ENCODE measurements at places on chromosomes 6 and 20. TPM values are rescaled to one million over a fixed set of nuclear protein-coding genes. Genes with fewer than 3 reads are reported as not detected.
A peak's percentile ranks its signal among the peaks of the same experiment; 100 is the strongest.

- DNase-seq, result no peak
Measured at GRCh38 chr6:157244175-157244574, 79.1 kb downstream of the TMEM242 start.

DNA sequence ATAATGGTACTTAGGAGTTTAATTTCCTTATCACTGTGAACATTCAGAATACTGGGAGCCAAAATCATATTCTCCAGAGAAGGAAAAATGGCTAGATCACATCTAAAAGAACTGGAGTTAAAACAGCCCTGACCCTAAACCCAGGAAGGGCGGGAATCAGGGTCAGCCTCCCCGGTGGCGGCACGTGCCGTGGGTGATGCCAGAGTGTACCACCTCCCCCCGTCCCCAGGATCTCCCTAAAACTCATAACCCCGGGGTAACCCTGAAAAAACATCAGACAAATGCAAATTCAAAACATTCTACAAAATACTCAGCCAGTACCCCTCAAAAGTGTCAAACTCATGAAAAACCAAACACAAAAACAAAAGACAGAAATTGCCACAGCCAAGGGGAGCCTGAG lies 148.3 kb downstream of the DLL1 start:
- no peak for DNase-seq

DNA sequence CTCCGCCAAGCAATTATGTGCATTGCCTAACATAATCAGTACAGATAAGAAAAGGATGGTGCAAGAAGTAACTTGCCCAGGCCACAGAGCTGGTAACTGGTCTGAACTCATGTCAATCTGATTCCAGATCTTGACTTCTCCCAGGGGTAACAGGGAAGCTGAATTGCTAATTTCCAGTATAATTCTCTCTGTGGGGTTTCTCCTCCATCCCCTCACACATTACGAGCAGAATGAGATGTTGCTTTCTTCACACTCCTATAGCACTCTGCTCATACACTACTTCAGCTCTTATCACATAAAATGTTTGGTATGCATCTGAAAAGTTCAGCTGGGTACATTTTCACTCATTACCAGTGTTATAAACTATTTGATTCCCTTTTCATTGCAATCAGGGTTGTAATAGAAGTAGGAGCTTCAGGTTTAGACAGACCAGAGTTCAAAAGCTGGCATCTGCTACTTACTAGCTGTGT lies 24.0 kb upstream of the LRRC1 start:
- DNase-seq, result no peak

GRCh38 chr6:299104-299980 lies 7.1 kb downstream of the DUSP22 start:
- DNase-seq, result no peak

DNA sequence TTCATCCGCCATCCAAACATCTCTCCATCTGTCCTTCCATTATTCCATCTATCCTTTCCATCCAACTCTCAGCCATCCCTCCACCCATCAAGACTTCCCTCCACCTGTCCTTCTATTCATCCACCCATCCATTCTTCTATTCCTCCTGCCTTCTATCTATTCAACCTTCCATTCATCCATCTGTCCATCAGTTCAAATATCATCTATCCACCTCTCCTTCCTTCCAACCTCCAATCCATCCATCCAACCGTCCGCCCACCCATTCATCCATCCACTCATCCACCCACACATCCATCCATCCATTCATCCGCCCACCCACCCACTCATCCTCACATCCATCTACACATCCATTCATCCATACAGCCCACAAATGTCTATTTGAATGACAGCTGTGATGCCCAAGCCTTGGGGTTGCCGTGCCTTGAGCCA lies 132.1 kb downstream of the CEBPB start:
- no peak for DNase-seq

GRCh38 chr6:7761051-7761450 lies 35.2 kb downstream of the BMP6 start:
- peak; percentile 75 for DNase-seq

DNA sequence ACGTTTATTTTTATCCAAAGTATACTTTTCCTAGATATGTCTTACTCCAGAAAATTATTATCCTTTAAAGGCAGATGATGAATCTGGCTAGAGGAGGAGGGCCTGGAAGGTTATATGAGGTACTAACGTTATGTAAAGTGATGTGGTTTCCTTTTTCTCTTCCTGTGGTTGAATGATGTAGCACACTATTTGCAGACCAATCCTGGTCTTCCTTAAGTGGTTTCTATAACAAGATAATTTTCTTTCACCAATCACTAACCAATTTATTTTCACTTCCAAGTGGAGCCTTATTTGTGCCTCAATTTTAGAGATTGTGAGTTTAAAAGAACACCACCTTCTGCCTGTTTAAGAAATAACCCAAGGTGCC lies 154.6 kb upstream of the SOX4 start:
- peak; percentile 49 for DNase-seq

- no peak for DNase-seq
Measured at GRCh38 chr6:170374571-170375444, 68.2 kb downstream of the FAM120B start.

TRAPPC3L gene
- not detected for total RNA-seq

PI3 gene
- total RNA-seq, result 175 TPM

PNRC1 gene
- total RNA-seq, result 9.3 TPM

Data from PC-3 (cell line).